ENCODE measurements at places on chromosomes 1 and 21. TPM values are rescaled to one million over a fixed set of nuclear protein-coding genes. Genes with fewer than 3 reads are reported as not detected.

DNA sequence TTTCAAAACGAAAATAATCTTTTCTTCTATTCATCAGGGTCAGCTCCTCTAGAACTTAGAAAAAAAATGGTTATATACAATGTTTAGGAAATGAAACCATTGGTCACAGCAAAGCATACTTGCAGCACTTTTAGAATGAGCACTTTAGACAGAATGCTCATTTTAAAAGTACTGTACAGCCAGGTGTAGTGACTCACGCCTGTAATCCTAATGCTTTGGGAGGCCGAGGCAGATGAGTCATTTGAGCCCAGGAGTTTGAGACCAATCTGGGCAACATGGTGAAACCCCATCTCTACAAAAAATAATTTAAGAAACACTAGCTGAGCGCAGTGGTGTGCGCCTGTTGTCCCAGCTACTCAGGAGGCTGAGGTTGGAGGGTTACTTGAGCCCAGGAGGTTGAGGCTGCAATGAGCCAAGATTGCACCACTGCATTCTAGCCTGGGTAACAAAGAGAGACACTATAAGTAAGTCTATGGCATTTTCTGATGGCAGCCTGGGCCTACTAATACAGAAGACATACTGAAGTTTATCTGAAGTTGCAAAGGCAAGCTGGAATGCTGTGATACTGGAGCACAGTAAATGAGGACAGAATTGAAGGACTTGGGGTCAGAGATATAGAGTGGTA, 48.9 kb upstream of the ZNF326 start:
- H3K4me3 ChIP-seq = no peak overlapping the region

DNA sequence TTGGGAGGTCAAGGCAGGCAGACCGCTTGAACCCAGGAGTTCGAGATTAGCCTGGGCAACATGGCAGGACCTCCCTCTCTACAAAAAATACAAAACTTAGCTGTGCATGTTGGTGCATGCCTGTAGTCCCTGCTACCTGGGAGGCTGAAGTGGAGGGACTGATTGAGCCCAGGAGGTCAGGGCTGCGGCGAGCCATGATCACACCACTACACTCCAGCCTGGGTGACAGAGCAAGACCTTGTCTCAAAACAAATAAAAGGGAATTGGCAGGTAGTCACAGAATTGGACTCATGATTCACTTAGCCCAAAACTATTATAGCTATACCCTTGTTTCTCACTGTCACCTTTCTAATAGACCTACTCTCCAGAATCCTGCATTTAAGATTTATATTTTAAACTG, 5.5 kb downstream of the TADA1 start:
- no peaks in the 10 kb centered on the region for H3K27me3 ChIP-seq
- H3K4me3 ChIP-seq = no peak overlapping the region
- peaks cover 18% of the 10 kb centered on the region for H3K36me3 ChIP-seq

TIAM1 gene
- total RNA-seq = 47.8 TPM

DNA sequence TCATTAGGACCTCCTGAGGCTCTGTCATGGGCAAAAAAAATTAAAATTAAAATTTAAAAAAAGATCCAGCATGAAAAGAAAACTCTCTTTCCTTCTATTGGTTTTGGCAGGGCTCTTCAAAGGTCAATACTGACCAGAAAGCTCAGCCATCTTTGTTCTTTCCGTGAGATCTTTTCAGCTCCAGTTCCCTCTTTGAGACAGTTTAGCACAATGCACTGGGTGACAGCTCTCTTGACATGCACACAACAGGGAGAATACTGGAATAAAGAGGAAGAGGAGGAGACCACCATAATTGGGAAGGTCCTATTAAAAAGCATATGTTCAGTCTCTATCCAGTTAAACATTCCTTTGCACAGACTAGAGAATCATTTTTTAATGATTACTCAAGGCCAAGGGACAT, 6.3 kb downstream of the LIX1L start:
- H3K4me3 ChIP-seq = no peak overlapping the region
- no peak overlapping the region for H3K27ac ChIP-seq
- DNase-seq = no peak
- no peaks in the 10 kb centered on the region for H3K36me3 ChIP-seq

KCNK2 gene
- total RNA-seq = 0.27 TPM

GRCh38 chr21:36185523-36185922, 28.9 kb downstream of the DOP1B start:
- H3K27ac ChIP-seq = no peak overlapping the region
- no peak overlapping the region for H3K4me3 ChIP-seq
- H3K27me3 ChIP-seq = no peaks in the 10 kb centered on the region
- H3K4me1 ChIP-seq = peaks cover 11% of the 10 kb centered on the region
- DNase-seq = no peak
- H3K36me3 ChIP-seq = no peaks in the 10 kb centered on the region
